ENCODE measurements at places on chromosomes 12 and 14. TPM values are rescaled to one million over a fixed set of nuclear protein-coding genes. Genes with fewer than 3 reads are reported as not detected.

DNA sequence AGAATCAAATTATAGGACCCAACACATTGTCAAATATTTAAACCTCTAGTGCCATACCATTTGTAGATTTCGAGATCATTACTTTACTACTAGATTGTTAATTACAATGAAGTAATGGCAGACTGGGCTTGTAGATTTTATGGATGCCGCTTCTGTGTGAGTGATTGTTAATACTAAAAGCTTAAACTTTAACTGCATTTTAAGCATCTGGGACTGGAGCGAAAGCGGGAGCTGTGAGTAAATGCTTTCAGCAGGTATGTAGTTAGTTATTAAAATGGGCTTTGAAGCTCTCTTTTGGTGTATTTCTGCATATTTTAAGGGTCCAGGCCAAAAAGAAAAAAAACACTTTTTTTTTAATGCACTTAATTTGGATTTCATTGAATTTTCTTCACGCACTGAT lies 519.3 kb downstream of the MED13L start:
- DNase-seq: no peak

DNA sequence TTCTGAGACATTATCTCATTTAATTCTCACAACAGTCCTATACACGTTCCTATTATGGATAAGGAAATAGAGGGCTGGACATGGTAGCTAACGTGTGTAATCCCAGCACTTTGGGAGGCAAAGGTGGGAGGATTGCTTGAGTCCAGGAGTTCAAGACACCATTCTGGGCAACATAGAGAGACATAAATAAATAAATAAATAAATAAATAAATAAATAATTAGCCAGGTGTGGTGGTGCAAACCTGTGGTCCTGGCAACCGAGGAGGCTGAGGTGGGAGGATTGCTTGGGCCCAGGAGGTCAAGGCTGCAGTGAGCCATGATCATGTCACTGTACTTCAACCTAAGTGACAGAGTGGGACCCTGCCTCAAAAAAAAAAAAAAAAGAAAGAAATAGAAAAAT lies 22.6 kb downstream of the DACT1 start:
- DNase-seq: no peak

GRCh38 chr12:132619071-132619385 lies 452 bp downstream of the P2RX2 start:
- no peak for DNase-seq

GRCh38 chr12:123094349-123095077 lies 56.4 kb downstream of the PITPNM2 start:
- no peak for DNase-seq

DNA sequence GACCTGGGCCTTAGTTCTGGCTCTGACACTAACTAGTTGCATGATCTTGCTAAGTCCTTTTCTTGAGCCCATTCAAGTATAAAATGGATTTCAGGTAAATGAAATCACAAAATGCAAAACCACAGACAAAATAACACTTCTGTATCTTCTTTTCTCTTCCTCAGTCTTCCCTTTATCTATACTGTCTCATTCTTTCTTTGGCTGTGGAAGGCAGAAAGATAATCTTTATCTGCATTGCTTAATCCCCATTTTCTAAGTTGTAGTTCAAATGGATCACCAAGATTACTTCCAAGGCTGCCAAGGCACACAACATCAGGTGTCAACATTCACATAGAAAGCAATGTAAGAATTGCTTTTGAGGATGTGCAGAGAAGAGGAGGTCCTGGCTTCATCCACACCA lies 30.3 kb downstream of the TESPA1 start:
- no peak for DNase-seq

- no peak for DNase-seq
Observed at GRCh38 chr12:50402264-50403000, 1.7 kb downstream of the LARP4 start.

GRCh38 chr14:41403360-41403759 lies 203.3 kb upstream of the LRFN5 start:
- no peak for DNase-seq

The KLHDC1 gene
- polyA plus RNA-seq: 5.1 TPM

All from forelimb muscle (tissue), 1 donor.